ENCODE measurements at places on chromosomes 1 and 21.

DNA sequence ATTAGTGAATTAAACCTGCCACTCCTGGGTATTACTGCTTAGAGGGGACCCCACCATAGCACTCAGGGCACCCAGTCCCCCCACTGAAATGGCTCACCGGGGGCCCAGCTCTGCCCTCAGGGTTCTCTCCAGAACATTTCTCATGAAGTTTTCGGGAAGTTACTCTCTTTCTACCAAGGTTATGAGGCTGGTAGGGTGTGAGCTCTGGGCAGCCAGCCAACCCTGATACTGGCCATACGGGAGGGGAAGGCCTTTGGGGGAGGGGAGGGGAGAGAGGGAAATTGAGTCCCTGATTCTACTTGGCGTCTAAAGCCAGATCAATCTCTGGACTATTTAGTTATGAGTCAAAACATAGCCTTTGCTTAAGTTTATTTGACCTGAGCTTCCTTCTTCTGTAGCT lies 12.9 kb upstream of the PDE9A start:
- no peak for DNase-seq

GRCh38 chr1:23902321-23903278 lies 10.6 kb downstream of the CNR2 start:
- DNase-seq = no peak

GRCh38 chr1:113940365-113941244 lies 11.5 kb downstream of the HIPK1 start:
- peak; percentile 63 for DNase-seq

GRCh38 chr21:37032877-37033471 lies 26.5 kb downstream of the RIPPLY3 start:
- DNase-seq = peak; percentile 9

- no peak for DNase-seq
These were observed 824 bp upstream of the IFI44L start for GRCh38 chr1:78619446-78619802.

- DNase-seq = no peak
These were observed 22.4 kb upstream of the ACTN2 start for GRCh38 chr1:236663934-236664333.

- DNase-seq = no peak
These were observed 584.1 kb downstream of the PTPRU start for GRCh38 chr1:29820401-29820800.

DNA sequence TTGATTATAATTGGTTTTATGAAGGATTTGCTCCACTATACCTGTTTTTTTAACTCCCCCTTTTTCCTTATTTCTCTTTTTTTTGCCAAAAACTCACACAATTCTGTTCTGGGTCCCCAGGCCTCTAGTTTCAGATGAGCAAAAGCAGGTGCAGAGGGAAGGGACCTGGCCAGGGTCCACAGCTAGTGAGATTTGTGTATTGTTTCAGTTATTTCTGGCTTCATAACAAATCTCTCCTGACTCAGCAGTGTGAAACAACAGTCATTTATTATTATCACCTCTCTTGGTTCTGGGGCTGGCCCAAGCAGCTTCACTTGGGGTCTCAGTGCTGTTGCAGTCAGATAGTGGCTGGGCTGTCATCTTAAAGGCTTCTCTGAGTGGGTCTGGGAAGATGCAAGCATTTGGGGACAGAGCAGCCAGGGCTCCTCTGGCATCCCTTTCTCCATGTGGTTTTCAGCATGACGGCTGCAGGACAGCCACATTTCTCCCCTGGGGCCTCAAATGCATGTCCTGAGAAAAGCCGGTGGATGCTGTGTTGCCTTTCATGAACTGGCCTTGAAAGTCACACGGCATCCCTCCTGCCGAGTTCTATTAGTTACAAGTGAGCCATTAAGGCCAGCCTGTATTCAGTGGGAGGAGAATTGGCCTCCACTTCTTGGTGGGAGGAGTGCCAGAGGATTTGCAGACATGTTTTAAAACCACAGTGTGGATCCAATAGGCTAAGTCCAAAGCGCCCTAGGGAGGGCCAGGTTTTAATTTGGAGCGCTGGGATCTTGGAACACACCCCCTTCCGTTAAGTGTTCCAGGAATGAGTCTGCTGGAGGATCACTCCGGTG lies 137.1 kb downstream of the CAMTA1 start:
- no peak for DNase-seq

DNA sequence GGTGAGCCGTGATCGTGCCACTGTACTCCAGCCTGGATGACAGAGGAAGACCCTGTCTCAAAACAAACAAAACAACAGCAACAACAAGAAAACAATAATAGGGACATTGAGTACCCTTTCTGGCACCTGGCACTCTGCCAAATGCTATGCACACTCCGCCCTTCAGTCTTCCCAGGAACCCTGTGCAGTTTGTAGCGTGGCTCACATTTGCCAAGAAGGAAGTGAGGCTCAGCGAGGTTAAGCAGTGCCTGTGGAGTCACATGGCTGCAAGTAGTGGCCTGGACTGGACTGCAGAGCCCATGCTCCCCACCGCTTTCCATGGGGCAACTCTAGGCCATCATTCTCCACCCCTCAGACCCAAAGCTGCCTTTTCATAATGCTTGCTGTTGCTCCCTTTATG lies 5.3 kb upstream of the EVA1B start:
- no peak for DNase-seq

- no peak for DNase-seq
These were observed 139.9 kb downstream of the PEX14 start for GRCh38 chr1:10614377-10615225.

- DNase-seq = no peak
These were observed 10.5 kb downstream of the CDKN2C start for GRCh38 chr1:50980505-50980904.
